Non-pigmented ciliary epithelial cell (primary cell): ENCODE measurements at places on chromosomes 12 and 14.

- DNase-seq, result no peak
These were observed 842 bp downstream of the OAS2 start for GRCh38 chr12:112979041-112979680.

- DNase-seq, result no peak
These were observed 1.7 kb downstream of the GATC start for GRCh38 chr12:120447992-120448391.

DNA sequence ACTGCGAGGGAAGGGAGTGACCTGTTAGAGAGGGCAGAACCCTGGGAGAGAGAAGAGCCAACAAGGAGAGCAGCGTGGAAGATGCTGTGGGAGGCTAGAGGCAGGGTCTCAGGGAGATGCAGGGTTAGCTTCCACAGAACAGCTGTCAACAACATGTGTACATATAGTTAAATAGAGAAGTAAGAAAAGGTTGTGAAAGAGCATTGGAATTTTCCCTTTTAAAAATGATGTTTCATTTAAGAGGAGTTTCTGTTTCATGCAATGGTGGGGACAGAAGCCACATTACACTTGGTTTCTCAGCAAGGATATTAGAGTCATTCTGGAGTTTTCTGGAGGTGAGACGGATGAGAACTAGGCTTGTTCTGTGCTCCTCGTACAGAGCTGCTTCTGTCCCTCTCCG, 23.8 kb upstream of the TBC1D30 start:
- DNase-seq, result no peak

- no peak for DNase-seq
These were observed 16.4 kb upstream of the NUDT4 start for GRCh38 chr12:93361151-93361919.

- DNase-seq, result peak; percentile 9
These were observed 2.7 kb downstream of the SDR9C7 start for GRCh38 chr12:56931474-56931978.

DNA sequence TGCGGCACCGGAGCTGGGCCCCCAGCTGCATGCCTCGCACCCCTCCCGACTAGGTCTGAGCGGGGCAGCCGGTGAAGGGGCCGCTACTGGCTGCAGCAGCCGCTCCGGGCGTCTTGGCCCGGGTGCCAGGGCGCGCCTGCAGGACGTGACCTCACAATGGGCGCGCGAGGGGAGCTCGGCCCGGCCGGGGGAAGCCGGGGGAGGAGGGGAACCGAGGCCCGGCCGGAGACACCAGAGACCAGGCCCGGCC, 353 bp downstream of the BAG5 start:
- DNase-seq, result no peak

GRCh38 chr12:121507984-121508383, 72.8 kb downstream of the KDM2B start:
- no peak for DNase-seq

DNA sequence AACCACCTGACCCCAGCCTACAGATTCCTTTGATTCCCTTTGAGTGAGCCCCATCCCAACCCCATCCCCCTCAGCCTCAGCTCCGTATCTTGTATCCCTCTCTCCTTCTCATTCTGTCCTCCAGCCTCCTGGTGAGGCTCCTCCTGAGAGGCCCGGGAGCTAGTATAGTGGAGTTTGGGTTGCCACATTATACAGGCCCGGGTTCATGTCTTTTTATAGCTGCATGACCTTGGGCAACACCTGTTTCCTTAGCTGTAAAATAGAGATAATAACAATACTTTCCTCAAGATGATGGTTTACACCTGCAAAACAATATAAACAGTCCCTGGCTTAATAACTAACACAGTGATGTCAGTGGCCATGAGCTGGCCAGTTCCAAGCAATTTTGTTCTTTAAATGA, 89.8 kb downstream of the STAB2 start:
- DNase-seq, result no peak

GRCh38 chr14:99450266-99450665, 30.4 kb downstream of the SETD3 start:
- DNase-seq, result no peak

GRCh38 chr14:86802726-86803125, 1190.3 kb downstream of the GALC start:
- no peak for DNase-seq

GRCh38 chr12:29148596-29148910, 525 bp upstream of the FAR2 start:
- no peak for DNase-seq
